Glutamatergic neuron (in vitro differentiated cells): ENCODE measurements at places on chromosomes 6 and 20.

GRCh38 chr6:109299776-109300564 is 82.3 kb downstream of the CD164 start:
- DNase-seq = no peak
- H3K4me1 ChIP-seq = peaks cover 36% of the 10 kb centered on the region
- H3K27ac ChIP-seq = no peak overlapping the region
- H3K4me3 ChIP-seq = no peak overlapping the region

GRCh38 chr6:162620073-162620472 is 107.5 kb downstream of the PRKN start:
- no peak overlapping the region for H3K27ac ChIP-seq
- H3K36me3 ChIP-seq = no peaks in the 10 kb centered on the region
- no peaks in the 10 kb centered on the region for H3K27me3 ChIP-seq
- peaks cover 6% of the 10 kb centered on the region for H3K4me1 ChIP-seq

DNA sequence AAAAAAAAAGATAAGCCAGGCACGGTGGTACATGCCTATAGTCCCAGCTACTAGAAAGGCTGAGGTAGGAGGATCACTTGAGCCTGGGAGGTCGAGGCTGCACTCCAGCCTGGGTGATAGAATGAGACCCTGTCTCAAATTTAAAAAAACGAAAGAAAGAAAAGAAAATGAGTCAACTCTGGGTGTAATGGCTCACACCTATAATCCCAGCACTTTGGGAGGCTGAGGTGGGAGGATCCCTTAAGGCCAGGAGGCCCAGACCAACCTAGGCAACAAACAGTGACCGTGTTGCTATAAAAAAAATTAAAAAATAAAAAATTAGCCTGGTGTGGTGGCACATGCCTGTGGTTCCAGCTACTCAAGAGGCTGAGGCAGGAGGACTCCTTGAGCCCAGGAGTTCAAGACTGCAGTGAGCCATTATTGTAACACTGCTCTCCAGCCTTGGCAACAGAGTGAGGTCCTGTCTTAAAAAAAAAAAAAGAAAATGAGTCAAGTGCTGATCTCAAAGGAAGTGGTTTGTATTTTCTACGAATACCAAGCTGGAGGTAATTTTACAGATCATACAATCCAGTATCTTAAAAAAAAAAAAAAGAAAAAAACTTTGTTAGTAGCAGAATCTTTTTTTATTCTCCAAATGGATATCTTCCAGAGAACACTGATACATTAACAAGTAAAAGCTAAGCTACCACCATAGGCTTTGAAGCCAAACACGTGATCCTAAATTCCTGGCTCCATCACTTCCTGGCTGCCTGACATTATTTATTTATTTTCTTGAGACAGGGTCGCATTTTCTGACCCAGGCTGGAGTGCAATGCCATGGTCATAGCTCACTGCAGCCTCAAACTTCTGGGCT is 5.7 kb downstream of the COMMD7 start:
- H3K4me3 ChIP-seq = no peak overlapping the region
- H3K4me1 ChIP-seq = no peaks in the 10 kb centered on the region
- no peaks in the 10 kb centered on the region for H3K36me3 ChIP-seq
- peaks cover 2% of the 10 kb centered on the region for H3K27me3 ChIP-seq
- H3K27ac ChIP-seq = no peak overlapping the region

DNA sequence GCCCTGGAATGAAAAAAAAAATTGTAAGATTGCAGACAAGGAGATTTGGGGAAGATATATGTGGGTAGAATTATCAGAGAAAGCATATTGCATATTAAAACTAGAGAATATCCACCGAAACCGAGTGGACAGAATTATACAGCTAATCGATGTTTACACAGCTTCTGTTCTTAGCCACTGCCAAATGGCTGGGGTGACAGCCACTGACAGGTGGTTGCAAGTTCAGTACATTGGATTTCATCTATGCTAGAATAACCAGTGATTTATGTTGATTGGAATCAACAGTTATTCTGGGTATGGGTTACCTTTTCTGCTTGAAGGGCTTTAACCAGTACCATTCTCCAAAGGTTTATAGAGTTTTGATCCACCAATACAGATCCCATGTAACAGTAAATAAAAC is 48.4 kb upstream of the THEMIS start:
- H3K27me3 ChIP-seq = no peaks in the 10 kb centered on the region
- no peaks in the 10 kb centered on the region for H3K36me3 ChIP-seq
- H3K4me1 ChIP-seq = no peaks in the 10 kb centered on the region
- H3K4me3 ChIP-seq = no peak overlapping the region
- no peak overlapping the region for H3K27ac ChIP-seq
- no peak for DNase-seq

- DNase-seq = no peak
- peaks cover 6% of the 10 kb centered on the region for H3K4me1 ChIP-seq
Measured at GRCh38 chr6:27541212-27541932, 68.5 kb upstream of the ZNF184 start.

DNA sequence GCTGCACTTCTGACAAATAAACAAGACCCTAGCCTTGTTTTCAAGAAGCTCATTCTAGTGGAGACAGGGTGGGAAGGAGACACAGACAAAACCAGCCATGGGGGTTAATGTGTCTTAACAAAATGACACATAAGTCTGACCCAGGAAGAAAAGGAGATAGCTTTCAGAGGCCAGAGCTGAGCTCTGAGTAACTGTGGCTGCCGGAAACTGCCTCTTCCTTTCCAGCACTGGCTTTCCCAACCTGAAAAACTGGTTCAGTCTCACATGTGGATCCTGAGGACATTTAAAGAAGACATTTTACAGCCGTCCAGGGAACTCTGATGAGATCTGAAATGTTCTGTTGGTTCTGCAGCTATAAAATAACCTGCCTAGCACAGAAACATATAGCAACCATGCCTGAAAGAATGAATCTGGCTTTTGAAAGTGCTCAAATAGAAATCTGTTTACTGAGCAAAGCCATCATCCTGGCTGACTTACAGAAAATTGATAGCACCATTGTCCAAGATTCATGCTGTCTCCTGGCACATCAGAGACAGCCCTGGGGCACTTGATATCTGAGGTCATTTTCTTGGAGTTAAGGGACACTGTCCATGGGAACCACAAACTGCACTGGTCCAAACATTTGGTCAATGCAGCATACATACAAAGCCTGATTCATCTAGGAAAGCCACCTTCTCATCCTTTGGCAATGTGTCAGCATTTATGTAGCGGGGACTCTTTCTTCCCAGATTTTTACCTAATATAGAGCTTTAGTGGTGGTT is 83.2 kb upstream of the PAX1 start:
- H3K27me3 ChIP-seq = no peaks in the 10 kb centered on the region
- no peak overlapping the region for H3K27ac ChIP-seq
- no peak overlapping the region for H3K4me3 ChIP-seq

DNA sequence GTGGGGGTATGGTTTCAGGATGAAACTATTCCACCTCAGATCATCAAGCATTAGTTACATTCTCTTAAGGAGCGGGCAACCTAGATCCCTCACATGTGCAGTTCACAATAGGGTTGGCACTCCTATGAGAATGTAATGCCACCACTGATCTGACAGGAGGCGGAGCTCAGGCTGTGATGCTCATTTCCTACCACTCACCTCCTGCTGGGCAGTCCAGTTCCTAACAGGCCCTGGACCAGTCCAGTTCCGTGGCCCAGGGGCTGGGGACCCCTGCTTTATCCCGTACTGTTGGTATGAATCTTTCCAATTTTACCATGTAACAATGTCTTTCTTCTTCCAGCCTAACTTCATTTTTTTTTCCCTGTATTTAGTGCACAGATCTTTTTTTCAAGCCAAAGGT is 94.9 kb downstream of the OGFRL1 start:
- H3K27me3 ChIP-seq = peaks cover 3% of the 10 kb centered on the region
- H3K4me3 ChIP-seq = no peak overlapping the region
- no peaks in the 10 kb centered on the region for H3K36me3 ChIP-seq
- no peak for DNase-seq
- H3K27ac ChIP-seq = no peak overlapping the region
- peaks cover 16% of the 10 kb centered on the region for H3K4me1 ChIP-seq
